ENCODE measurements at places on chromosomes 13 and 19.
A peak's percentile ranks its signal among the peaks of the same experiment; 100 is the strongest.

DNA sequence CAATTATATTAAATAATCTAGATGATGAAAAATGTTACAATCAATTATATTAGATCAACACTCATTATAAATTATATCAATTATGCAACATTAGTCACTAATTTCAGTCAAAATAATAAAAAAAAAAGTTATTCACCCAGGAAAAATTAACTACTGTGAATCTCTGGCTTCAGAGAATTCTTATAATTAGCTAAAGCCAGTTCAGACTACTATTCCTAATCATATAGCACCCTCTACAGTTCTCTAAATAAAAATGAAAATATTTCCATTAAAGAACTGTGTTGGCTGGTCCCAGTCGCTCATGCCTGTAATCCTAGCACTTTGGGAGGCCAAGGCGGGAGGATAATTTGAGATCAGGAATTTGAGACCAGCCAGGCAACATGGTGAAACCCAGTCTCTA, 33.0 kb downstream of the XPO4 start:
- no peak for DNase-seq

GRCh38 chr13:99203601-99204579, 3.2 kb downstream of the UBAC2 start:
- DNase-seq, result no peak

- no peak for DNase-seq
Measured at GRCh38 chr19:16019691-16020448, 56.4 kb upstream of the TPM4 start.

DNA sequence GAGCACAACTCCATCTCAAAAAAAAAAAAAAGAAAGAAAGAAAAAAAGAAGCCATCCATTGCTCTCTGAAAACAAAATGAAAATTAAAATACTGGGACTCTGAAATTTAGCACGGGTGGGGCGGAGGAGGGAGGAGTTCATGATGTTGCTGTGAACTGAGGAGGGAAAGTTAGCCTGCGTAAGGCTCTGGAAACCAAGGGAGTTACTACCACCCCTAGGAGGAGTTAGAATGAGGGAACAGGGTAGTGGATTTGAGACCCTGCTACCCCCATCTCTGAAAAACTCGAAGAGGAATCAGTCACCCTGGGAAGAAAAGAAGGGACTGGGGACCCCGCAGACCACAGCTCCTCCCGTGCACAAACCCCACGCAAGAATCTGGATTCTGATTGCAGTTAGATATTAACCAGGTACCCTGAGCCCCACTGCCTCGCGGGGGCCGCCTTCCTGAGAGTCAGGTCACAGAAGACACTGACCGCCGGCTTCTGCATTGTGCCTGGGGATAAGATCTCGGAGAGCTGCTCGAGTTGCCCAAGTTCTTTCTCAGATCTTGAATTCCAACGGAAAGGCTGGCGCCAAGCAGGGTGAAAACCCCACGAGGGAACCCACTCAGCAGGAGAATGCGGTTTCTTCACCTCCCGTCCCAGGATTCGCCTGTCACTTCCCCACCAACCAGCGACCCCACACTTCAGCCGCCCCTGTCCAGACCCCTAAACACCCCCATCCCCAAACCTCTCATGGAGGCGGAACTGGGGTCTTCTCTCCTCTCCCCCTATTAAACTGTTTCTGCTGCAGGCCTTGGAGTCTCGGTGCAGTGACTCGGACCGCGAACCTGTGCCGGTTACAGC, 870 bp downstream of the ZNF442 start:
- peak; percentile 7 for DNase-seq

- DNase-seq, result no peak
Measured at GRCh38 chr19:39448271-39448670, 2.9 kb downstream of the SUPT5H start.

Measured in CD4-positive, alpha-beta T cell treated with Interleukin-6 for 4 hours (primary cell).